Kidney (tissue), 22 donors: ENCODE measurements at places on chromosomes 16 and 17. TPM values are rescaled to one million over a fixed set of nuclear protein-coding genes. Genes with fewer than 3 reads are reported as not detected.

KRTAP2-2 gene
- not detected for total RNA-seq

DNA sequence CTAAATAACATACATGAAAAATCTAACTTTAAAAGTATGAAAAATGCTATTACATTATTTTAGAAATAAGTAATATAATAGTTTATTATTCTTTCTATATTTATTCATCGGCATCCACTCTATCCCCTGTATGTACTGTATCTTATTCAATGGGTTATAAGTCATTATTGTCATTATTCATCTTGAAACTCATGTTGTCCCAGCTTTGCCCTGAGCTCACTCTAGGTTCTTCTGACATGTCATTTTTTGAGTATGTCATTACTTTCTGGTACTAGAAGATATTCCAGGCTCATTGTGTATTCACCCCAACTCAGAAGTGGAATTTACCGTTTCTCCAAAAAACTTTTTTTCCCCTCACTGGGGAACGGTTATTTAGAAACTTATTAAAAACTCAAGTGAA, 53.0 kb upstream of the MNT start:
- H3K27me3 ChIP-seq = no peaks in the 10 kb centered on the region
- H3K4me3 ChIP-seq = no peak overlapping the region
- DNase-seq = no peak
- H3K27ac ChIP-seq = no peak overlapping the region
- peaks cover 4% of the 10 kb centered on the region for H3K36me3 ChIP-seq

- no peak overlapping the region for H3K27ac ChIP-seq
- no peak for DNase-seq
- no peak overlapping the region for H3K4me3 ChIP-seq
Observed at GRCh38 chr16:56641166-56641565, 2.7 kb downstream of the MT1A start.

SLC35G3 gene
- not detected for total RNA-seq
